Stimulated activated CD4-positive, alpha-beta T cell treated with anti-CD3 and anti-CD28 coated beads, Interleukin-12 subunit alpha, Interleukin-12 subunit beta, amount 100 ng/mL, for 24 hours (primary cell): ENCODE measurements at places on chromosomes 11 and 22.

GRCh38 chr11:60993615-60994014, 22.1 kb downstream of the CD6 start:
- DNase-seq, result no peak

DNA sequence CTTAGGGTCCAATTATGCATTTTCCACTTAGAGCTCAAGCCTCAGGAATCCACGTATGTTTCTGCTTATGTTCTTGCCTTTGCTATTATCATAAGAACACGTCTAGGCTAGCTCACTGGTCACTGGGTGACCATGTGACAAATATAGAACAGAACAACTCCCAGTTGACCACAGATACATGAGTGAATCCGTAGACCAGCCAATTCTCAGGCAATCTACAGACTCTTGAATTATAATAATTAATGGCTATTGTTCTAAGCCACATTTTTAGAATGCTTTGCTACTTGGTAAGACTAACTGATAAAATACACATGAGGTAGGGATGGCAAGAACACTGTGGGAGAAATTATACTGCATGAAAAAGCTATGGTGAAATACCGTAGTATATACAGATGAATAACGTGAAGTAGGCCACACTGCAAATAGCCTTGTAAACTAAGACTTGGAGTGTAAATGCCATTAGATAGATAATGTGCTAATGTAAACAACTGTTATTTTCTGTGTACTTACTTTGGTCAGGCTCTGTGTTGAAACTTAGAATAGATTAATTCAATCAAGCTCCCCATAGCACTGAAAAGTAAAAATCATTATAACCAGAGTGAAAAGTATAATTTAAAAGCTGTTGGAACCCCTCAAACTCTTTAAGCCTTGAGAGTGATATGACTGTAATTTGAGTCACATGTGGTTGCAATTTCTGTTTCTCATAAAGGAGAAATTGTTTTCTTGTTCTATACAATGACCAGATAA, 366.2 kb upstream of the CCDC179 start:
- DNase-seq, result no peak

GRCh38 chr11:17939542-17939941, 73.3 kb downstream of the SERGEF start:
- no peak for DNase-seq

DNA sequence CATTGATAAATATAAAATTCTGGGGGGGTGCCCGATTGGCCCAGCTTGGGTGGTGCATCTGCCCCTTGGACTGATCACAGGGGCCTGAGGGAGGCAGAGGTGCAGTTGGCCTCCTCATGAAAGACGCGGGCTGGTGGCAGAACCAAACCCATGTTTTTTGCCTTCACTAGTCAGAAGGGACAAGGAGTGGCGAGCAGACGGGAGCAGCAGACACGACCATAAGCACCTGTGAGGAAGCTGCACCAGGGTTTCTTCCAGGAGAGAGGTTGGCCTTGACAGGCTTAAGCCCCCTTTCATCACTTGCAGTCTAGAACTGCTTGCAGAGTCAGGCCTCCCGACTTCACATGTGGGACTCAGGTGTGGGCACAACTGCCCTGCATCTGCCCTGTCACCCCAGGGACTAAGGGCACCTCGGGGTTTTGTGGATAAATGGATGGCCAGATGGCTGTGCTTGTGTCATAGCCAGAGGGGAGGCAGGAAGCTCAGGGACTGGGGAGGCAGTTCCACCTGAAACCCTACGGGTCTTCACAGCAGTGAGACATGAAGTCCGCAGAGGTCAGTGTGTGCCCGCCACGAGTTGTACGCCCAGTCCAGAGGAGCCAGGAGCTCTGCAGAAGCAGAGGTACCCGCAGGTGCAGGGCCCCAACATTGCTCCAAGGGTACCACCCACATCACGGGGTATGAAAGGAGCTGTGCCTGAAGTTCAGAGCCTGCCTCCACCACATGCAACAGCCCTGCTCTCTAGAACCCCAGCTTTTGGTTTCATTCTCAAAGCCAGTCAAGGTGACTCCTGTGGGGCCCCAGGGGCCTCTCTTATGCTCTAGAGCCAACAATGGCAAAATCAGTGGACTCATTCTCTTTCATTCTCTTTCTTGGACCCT, 18.2 kb upstream of the SYT13 start:
- DNase-seq, result no peak

- no peak for DNase-seq
These were observed 6.6 kb downstream of the PRODH start for GRCh38 chr22:18929459-18929858.

DNA sequence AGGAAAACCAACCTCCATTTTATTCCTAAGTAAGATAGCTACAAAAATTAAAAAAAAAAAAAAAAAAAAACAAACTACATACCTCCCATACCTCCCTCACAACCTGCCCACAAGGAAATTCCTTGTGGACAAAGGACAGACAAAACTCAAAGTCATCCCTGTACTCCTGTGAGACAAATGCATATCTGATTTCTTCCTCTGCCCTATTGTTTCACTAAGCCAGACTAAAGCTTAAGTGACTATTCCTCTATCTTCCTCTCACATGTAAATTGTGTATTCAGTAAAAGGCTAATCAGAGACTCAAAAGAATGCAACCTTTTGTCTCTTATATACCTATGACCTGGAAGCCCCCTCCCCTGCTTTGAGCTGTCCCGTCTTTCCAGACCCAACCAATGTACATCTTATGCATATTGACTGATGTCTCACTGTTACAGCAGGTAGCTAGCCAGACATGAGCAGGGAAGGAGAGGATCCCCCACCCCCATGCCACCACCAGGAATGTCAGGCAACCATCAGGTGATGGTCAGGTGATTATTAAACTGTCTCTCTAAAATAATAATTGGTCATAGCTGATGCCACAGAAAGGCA, 289.4 kb downstream of the SBF2 start:
- DNase-seq, result no peak

DNA sequence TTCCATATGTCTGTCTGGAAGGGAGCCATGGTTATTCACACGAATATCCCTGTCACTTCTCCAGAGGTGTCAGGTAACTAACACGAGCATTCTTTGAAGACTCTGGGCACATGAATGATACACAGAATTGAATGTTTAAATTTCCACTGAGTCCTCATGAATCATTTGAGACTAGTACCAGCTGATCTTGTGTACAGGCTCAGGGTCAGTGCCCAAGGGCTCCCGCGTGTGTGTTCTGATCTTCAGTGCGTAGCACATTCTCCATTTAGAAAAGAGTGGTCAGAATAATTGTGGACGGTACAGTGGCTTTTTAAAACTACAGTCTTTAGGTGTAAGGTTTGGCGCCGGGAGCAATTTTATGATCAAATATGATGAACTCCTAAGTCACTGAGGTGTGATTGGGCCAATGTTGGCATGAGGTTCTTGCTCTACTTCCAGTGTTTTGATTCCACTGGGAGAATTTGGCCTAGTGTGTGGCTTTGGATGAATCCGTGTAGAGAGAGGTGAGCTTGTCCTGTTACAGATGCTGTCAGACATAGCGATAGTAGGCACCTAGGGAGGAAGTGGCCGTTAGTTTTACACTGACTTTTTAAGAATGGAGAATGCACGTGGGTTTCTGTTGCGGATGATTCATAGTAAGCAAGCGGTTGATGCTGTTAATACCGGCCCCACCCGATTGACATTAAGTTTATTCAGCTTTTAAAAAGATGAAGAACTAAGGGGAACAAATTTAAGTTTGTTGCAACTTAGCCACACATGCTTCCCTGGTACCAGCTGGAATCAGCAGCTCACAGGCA, 22.2 kb downstream of the NUP50 start:
- DNase-seq, result no peak

- no peak for DNase-seq
These were observed 783.6 kb downstream of the BRD1 start for GRCh38 chr22:49044091-49044490.

DNA sequence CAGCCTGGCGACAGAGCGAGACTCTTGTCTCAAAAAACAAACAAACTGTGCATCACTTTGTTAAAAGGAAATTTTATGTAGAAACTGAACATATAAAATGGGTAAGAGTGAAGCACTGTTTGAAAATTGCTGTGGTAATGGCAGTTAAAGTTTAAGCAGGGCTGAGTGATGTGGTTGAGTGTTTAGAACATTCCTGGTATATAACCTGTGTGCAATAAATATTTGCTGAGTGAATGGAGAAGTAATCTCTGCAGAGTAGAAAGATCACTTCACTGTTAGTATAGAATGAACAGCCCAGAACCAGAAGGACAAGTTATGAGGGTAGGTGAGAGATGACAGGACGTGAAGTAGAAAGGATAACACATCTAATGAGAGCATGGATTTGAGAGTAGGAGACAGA, 27.3 kb downstream of the CECR2 start:
- DNase-seq, result no peak

- DNase-seq, result no peak
These were observed 52.7 kb upstream of the HTATIP2 start for GRCh38 chr11:20310596-20311394.
